Posterior vena cava (tissue), 2 donors: ENCODE measurements at places on chromosomes 11 and 22. TPM values are rescaled to one million over a fixed set of nuclear protein-coding genes. Genes with fewer than 3 reads are reported as not detected.

- DNase-seq: peak; percentile 16
Observed at GRCh38 chr11:118838905-118839553, 44.7 kb upstream of the CXCR5 start.

DNA sequence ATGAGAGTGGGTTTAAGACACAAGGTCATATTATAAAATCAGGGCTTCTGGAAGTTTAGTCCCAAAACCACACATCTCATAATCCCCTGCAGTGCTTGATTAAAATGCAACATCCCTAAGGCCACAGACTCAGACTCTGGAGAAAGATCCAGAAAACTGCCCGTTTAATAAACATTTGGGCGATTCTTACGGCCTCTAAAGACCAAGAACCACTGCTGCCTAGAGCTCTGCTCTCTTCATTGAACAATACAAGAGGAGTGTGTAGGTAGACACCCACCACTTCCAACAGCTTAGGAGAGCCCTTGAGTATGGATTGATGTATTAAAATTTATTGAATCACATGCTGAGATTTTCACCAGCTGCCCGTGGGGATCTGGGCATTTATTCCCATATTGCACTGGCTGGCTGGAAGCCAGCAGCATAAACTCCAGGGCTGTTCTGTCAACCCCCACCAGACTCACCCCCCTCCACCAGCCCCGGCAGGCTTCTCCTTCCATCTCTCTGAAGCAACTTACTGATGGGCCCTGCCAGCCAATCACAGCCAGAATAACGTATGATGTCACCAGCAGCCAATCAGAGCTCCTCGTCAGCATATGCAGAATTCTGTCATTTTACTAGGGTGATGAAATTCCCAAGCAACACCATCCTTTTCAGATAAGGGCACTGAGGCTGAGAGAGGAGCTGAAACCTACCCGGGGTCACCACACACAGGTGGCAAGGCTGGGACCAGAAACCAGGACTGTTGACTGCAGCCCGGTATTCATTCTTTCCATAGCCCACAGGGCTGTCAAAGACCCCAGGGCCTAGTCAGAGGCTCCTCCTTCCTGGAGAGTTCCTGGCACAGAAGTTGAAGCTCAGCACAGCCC lies 749 bp upstream of the BEST1 start:
- DNase-seq: peak; percentile 91

GRCh38 chr22:17514084-17514483 lies 49.2 kb upstream of the SLC25A18 start:
- DNase-seq: no peak

- DNase-seq: no peak
Observed at GRCh38 chr11:35276396-35277145, 137.6 kb downstream of the CD44 start.

DNA sequence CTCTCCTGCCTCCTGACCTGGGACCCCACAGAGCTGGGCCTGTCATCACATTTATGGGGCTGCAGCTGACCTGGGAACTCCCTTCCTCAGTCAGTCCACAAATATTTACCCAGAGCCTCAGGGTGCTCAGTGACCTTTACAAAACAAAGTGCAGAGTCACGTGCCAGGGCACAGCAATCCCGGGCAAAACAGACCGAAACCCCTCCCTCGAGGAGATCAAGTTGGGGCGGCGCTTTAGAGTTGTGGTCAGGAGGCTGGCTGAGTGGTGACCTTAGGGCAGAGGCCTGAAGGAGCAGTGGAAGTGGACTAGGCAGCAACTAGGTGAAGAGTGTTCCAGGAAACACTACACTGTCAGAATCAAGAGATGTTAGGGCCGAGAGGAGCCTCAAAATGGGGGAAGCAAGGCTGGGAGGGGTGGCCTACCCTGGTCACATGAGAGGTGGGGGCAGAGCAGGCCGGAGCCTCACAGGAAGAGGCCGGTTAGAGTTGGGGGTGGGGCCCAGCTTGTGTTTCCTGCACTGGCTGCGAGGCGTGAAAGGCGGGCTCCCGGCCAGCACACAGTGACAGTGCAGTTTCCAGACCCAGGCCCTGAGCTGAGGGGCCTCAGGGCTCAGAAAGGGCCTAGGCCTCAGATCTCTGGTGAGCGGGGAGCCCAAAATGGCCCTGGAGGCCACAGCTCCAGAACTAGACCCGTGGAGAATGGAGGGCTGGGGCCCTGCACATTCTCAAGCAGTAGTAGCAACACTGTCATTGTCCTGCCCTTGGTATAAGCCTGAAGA lies 3.7 kb upstream of the NEAT1 start:
- peak; percentile 99 for DNase-seq

- DNase-seq: no peak
Observed at GRCh38 chr11:5514841-5515240, 1.7 kb downstream of the UBQLNL start.

- DNase-seq: no peak
Observed at GRCh38 chr11:32881286-32881685, 11.3 kb upstream of the QSER1 start.

- DNase-seq: no peak
Observed at GRCh38 chr11:20247591-20248007, 87.3 kb upstream of the DBX1 start.

DNA sequence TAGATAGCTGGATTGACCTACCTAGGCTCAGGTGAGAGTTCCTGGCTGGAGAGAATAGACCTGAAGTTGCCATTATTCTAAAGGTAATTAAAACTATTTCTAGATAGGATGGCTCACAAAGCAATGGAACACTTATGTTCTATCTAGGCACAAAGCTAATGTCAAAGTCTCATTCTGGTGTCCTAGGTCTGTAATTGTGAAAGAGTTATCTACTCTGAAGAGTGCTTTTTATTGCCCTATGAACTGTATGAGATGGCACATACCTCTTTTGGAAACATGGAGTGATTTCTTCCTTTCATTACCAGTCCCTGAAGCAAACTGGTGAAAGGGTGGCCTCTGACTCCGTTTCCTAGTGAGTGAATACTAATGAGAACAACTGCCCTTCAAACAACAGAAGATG lies 80.3 kb downstream of the MTNR1B start:
- DNase-seq: no peak

GRCh38 chr11:86957976-86958646 lies 2.9 kb upstream of the FZD4 start:
- no peak for DNase-seq

The CDC42BPG gene
- total RNA-seq: 0.37 TPM

The LRRN4CL gene
- 13.9 TPM for total RNA-seq

The TMPRSS13 gene
- total RNA-seq: 0.24 TPM

The WBP2NL gene
- total RNA-seq: 1.1 TPM

The KRTAP5-11 gene
- total RNA-seq: not detected

The CLTCL1 gene
- 9.0 TPM for total RNA-seq

The IL18BP gene
- total RNA-seq: 13.0 TPM

The EI24 gene
- total RNA-seq: 52.5 TPM

The OR5B21 gene
- not detected for total RNA-seq

The USP2 gene
- 17.3 TPM for total RNA-seq

The CHADL gene
- total RNA-seq: 1.8 TPM
